ENCODE measurements at places on chromosomes 7 and 10.

GRCh38 chr7:140591180-140591902 is 49.3 kb downstream of the DENND2A start:
- no peak for DNase-seq

- DNase-seq = peak; percentile 51
Measured at GRCh38 chr10:11610826-11611247, 613 bp downstream of the USP6NL start.

DNA sequence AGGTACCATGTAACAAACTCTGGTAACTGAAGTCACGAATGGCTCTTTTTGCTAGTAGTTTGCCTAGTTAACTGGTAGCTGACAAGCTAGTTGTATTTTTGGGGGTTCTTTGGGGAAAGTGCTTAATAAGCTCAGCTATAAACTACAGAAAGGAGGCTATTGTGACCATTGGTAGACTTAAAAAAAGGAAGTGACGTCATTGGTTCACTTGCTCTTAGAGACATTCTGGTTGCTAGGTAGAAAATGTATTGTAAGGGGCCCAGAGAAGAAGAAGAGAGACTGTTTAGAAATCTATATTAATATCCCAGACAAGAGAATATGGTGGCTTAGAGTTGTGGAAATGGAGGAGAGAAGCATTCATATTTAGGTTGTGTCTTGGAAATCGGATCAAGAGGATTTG is 103.0 kb downstream of the NXPH1 start:
- DNase-seq = no peak

- DNase-seq = peak; percentile 84
Measured at GRCh38 chr10:91632671-91633550, at the start of gene PPP1R3C. PPP1R3C (minus strand) TSS chr10:91633071; CDS start chr10:91632969, 102 bp downstream.

GRCh38 chr7:155198901-155199845 is 98.5 kb upstream of the INSIG1 start:
- no peak for DNase-seq

GRCh38 chr7:37977243-37977642 is 56.8 kb downstream of the EPDR1 start:
- DNase-seq = no peak

GRCh38 chr7:148747274-148747673 is 48.6 kb downstream of the CUL1 start:
- DNase-seq = no peak

DNA sequence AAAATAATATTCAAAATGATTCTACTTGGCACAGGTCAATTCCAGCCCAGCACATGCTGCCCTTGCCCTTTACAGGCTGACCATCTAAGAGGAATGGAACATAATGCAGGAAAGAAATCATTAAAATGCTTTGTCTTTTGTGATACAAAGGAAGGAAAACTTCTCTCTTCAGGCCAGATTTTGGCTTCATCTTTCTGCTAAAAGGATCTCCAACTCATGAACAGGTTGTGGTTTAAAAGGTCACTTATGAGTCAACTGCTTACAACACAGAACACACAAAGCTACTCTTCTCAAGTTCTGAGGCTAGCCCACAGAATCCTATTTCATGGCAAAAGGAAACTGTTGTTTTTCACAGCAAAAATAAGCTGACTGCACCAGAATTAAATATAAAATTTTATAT is 197.1 kb downstream of the DOCK4 start:
- no peak for DNase-seq

GRCh38 chr10:12690525-12691126 is 310.9 kb downstream of the CCDC3 start:
- DNase-seq = no peak

- DNase-seq = no peak
Measured at GRCh38 chr10:8403711-8404371, 349.4 kb downstream of the GATA3 start.

- peak; percentile 43 for DNase-seq
Measured at GRCh38 chr7:151122276-151122675, 36.0 kb downstream of the AGAP3 start.

DNA sequence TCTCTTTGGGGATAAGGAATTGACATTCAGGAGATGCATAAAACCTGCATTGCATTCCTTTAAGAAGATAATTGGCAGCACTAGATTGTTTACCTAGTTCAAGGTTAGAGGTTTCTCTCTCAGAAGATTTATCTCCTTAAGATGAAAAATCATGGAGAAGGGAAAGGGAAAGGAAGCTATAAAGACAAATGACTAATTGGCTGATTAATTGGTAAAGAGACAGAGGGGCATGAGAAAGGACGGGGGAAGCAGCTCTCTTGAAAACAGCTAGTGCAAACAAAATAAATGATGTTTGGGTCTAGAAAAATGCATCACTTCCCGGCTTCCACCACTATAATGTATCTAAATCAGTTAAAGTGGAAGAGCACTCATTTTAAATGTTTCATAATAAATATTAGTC is 941.2 kb downstream of the XPNPEP1 start:
- DNase-seq = no peak

DNA sequence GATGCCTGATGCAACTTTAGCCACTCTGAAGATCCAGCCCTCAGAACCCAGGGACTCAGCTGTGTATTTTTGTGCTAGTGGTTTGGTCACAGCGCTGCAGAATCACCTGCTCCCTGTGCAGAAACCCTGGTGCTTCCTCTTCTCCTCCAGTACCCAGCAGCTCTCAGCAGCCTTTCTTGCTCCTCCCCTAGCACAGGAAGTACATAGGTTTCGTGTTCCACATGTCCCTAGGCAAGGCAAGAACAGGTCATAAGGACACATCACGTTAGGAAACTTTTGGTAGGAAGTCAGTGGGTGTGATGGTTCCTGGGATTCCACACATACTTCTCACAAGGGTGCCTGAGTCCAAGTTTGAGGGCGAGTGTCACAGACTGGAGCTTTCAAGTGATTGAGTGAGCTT is 167.9 kb upstream of the PRSS1 start:
- DNase-seq = peak; percentile 56

DNA sequence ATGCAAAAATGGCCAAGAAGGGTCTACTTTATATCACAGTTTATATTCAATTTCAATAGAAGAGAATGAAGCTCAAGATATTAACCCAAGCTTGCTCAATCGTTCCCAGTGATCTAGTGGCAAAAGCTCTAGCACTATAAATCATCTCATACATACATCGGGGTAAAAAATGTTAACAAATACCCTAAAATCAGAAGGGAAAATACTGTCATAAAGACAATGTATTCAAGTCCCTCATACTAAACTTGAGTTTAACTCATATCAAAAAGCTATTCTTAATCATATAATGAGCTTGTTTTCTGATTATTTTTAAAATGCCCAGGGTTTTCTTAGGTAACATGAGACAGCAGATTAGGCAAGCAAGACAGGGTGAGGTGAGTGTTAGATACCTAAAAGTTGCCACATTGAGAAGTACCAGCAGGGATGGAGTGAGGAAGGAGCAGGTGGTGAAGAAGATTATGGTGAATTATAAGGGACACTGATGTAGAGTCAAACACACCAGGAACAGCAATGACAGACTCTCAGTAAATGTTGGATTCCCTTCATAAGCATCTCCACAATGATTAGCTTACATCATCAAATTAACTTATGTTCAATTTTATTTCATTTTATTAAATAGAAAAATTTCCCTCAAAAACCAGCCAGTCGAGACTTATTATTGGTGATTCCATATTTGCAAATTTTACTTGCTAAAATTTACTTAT is 46.2 kb downstream of the ELAPOR2 start:
- no peak for DNase-seq

- DNase-seq = no peak
Measured at GRCh38 chr7:42964849-42965805, 33.0 kb downstream of the MRPL32 start.

GRCh38 chr10:127997271-127997670 is 90.4 kb downstream of the PTPRE start:
- no peak for DNase-seq

- DNase-seq = no peak
Measured at GRCh38 chr7:4612939-4613841, 68.9 kb upstream of the FOXK1 start.

GRCh38 chr7:150382844-150383225 is 3.7 kb downstream of the ZNF775 start:
- DNase-seq = no peak

GRCh38 chr10:103184615-103185014 is 8.5 kb downstream of the NT5C2 start:
- no peak for DNase-seq

DNA sequence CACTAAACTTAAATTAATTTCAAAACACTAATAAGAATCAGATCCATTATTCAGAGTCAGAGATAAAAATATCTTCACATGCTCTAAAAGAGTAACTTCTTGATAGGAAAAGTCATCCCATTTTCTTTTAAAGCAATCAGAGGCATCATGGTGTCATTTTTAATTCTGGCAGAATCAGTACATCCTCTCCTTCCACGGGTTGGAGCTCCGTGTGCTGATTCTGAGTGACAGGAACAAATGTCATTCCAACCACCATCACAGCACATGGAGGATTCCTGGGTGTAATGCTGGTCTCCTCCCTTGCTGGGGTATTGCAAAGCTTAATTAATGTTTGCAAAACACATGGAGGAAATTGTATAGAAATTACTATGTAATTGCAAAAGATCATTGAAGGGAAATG is 114.5 kb upstream of the IMMP2L start:
- DNase-seq = no peak

DNA sequence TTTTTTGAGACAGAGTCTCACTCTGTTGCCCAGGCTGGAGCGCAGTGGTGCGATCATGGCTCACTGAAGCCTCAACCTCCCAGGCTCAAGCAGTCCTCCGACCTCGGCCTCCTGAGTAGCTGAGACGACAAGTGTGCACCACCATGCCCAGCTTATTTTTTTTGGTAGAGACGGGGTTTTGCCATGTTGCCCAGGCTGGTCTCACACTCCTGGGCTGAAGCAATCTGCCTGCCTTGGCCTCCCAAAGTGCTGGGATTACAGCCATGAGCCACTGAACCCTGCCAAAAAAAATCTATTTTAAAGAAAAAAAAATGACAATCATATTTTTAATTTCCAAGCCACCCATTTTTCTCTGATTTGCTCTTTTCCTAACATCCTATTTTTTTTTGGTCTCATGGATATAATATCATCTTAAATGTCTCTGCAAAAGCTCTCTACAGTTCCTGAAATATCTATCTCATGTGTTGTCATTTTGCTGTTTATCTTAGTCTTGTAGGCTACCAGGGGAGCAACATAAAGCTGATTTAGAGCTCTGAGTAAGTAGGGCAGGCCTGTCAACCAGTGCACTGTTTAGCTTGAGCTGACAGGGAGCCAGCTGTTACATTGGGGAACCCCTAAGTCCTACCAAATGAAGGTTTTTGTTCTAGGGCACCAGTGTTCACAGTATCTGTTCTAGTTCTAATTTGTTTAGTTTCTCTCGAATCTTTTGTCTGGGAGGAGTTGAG is 29.9 kb upstream of the HBP1 start:
- no peak for DNase-seq

DNA sequence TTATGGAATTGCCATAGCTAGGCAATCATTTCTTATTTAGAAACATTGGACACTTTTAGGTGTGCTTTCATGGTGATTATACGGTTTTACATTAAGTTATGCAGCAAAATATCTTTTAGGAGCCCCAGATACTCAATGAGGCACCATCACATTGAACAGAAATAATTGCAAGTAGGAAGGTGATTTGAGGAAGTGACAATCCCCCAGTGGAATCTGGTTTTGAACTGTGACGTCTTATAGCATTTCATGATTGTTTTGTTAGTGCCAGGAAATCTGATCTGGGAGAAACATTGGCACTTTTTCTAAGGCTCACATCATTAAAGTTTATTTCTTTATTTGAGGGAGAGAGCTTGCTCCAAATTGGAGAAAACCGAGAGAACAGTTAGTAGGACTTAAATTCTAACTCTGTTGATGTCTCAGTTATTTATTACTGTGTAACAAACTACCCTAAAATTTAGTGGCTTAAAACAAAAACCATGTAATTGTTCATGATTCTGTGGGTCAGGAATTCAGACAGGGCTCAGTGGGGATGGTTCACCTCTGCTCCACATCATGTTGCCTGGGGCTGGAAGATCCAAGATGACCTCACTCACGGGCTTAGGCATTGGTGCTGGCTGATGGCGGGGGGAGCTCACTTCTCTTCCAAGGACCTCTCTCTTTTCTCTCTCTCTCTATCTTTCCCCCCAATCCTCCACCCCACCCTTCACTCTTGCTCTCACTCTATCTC is 78.2 kb upstream of the STEAP1B start:
- DNase-seq = no peak

DNA sequence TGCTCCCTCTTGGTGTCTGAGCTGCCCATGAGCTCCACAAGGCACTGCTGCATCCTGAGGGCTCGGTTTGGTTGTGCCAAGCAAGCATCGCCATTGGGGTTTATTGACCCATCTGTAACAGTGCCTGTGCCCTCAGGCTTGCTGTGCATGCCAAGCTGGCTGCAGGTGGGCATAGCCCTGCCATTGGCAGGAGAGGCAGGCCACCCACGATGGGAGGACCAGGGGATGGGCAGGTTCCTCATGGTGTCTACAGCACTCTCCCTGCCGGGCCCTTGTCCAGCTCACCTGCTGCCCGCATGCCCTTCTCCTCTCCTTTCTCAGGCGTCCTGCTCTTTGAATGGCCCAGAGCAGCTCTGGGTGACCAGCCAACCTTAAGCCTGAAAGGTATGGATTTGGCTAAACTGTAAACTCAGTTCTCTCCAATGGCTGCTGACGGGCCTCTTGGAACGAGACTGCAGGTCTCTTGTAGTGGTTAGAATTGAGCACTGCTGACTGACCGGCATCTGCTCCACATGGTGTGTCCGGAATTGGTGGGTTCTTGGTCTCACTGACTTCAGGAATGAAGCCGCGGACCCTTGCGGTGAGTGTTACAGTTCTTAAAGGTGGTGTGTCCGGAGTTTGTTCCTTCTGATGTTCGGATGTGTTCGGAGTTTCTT is 17.6 kb downstream of the AKR1E2 start:
- DNase-seq = no peak

DNA sequence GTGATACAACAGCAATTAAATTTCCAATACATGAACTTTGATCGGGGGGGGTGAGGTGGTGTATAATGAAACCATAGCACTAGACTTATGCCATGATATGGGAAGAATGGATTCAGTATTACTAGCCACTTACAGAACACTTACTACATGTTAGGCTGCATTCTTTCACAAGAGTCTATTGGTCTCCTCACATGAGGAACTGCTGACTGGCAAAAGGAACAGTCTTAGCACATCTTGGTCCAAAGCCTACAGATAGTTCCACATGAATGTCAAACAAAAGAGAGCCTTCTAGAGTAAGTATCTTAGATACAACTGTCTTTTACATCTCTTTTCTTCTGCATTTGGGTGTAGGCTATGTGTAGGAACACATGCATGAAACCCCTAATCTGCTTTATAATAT is 115.9 kb upstream of the DNAJB12 start:
- DNase-seq = no peak

DNA sequence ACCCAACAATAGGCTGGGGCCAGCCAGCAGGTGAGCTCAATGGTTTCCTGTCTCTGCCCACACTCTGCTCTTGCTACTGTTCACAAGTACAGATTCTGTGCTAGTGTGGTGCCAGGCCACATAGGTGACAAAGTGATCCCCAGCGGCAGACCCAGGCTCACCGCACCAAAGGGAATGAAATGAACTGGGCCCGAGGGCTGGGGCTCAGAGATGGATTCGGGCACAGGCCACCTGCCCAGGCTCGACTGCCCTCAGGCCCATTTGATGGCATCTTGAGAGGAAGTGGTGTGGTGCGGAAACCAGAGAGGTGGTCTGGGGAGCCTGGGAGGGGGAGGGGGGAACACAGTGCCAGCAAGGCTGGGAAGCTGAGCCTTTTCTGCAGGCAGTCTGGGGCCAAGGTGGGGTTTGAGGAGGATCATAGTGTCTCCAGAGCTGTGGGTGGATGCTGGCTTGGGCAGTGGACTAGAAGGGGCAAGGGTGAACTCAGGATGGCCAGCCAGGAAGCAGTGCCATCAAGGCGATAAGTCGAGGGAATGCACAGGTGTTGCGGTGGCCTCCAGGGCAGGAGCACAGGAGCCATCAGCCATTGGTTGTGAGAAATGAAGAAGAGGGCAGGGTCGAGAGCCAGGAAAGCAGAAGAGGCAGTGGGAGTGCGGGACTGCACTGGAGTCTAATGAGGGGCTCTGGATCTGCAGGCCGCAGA is 85.2 kb downstream of the ARHGAP22 start:
- no peak for DNase-seq

Measured in lower lobe of right lung (tissue), 2 donors.